SIG-M5 (cell line): ENCODE measurements at places on chromosomes 7 and 10.
A peak's percentile ranks its signal among the peaks of the same experiment; 100 is the strongest.

DNA sequence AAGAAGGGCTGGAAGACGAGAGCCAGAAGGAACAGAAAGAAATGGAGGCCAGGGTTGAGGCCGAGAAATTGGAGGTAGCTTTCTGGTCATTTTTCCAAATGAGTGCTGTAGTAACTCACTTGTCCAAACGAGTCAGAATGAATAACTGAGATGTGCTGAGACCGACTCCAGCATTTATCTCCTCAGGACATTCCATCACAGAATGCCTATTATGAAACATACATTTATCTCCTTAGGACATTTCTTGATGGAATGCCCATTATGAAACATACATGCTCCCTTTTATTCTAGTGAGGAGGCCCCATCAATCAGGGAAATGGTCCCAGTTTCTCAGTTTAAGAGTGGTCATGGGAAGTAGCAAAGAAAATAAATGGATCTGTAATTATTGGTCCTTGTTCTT, 16.5 kb downstream of the AVL9 start:
- DNase-seq, result no peak

- DNase-seq, result no peak
Measured at GRCh38 chr10:132447446-132448247, 50.6 kb downstream of the PWWP2B start.

GRCh38 chr7:1228545-1229201, 4.0 kb upstream of the UNCX start:
- no peak for DNase-seq

DNA sequence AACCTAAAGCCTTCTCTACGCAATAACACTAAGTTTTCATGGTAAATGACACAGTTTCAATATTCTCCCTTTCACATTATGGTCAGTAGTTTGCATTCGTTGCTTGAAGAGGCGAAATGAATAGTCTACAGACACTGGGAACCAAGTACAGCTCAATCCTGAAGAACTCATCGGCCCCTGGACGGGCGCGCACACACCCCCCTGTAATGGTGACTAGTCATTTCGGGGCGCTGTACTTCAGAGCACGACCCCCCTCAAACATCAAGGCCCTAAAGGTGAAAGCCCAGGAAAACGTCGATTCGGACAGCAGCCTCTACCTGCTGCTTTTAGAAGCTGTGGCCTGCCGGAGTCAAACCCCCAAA, 1.0 kb downstream of the NT5C2 start:
- DNase-seq, result no peak

GRCh38 chr10:118246332-118247295, 95.5 kb downstream of the FAM204A start:
- DNase-seq, result no peak

DNA sequence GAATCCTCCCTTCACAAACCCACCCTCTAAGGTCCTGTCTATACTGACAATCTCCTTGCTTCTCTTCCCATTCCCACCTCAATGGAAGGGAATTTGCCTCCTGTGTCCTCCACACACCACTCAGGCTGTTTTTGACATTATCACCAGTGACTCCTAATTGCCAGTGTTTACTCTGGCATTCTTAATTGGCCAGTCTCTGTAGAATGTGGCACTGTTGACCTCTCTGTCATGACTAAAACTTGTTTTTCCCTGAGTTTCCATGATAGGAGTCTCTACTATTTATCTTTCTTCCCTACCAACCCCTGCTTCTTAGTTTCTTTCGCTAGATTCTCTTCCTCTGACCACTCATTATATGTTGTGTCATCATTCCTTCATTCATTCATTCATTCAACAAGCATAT, 12.1 kb downstream of the SLC16A12 start:
- no peak for DNase-seq

- no peak for DNase-seq
Measured at GRCh38 chr10:130044067-130045061, 66.3 kb downstream of the C10orf143 start.

GRCh38 chr7:44206008-44206407, 5.2 kb downstream of the YKT6 start:
- no peak for DNase-seq

GRCh38 chr7:141944811-141945210, 2.0 kb downstream of the CLEC5A start:
- DNase-seq, result peak; percentile 7

DNA sequence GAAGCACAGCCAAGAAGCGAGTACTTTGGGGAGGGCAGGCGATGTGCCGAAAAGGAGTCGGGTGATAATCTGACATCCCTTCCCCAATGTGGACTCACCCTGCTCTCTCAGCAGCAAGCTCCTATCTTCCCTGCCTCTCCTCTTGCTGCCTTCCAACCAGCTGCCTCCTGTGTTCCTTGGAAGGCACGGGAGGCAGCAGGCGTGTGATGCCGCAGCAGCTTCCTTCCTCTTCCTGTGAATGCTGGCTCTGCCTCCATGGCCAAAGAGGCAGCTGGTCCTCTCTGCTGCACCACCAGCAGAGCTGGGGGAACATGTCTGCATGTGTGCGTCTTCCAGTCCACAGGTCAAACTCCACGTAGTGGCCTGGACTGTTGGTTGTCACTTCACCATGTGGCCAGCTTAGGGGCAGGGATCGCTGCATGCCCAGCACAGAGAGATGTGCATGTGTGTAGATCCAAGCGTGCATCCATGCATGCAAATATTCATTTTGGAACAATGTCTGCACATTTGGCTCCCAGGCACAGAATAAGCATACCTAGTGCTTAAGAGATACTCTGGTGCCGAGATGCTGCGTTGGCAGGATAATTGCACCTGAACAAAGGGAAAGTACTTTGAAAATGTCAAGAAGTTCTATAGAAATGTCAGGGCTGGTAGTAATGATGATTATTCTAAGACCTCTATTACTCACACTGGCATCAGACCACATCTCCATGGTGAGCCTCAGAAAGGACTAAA, 499.8 kb downstream of the PLXNA4 start:
- DNase-seq, result no peak

- no peak for DNase-seq
Measured at GRCh38 chr7:84642611-84643010, 448.0 kb upstream of the SEMA3A start.

DNA sequence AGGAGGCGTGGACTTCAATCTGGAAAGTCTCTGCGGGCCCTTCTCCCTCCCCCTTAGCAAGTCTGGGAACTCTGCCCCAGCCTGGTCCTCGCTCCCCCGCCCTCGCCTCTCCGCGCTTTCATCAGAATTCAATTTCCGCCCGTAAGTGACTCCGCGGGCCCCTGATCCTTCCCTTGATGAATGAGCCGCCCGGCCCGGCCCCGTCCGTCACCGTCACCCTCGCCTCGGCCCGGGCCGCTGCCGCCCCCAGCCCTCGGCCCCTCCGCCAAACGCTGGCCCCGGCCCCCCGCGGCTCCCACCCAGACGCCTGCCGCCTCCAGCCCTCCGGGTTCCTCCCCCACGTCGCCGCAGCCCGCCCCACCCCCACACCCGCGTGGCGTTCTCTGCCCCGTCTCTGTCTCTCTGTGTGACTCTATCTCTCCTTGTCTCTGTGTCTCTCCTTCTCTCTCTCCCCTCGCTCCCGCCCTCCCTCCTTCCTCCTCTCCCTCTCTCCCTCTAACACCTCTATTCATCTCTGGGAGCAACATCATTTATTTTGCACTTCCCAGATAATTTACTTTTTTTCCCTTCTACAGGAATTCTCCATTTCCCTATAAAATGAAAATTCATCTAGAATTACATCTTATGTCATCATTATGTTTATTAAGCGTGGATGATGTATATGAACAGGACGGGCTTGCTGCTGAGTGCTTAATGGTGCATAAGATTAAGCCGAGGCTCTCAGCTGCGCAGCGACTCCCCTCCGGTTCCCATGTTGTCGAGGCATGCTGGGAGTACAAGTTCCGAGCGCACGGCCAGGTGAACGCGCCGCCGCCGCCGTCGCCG, 91.2 kb upstream of the PAX2 start:
- DNase-seq, result no peak

- no peak for DNase-seq
Measured at GRCh38 chr10:107831772-107832171, 667.3 kb upstream of the SORCS1 start.

- DNase-seq, result peak; percentile 4
Measured at GRCh38 chr7:2076649-2077064, 156.1 kb downstream of the MAD1L1 start.

DNA sequence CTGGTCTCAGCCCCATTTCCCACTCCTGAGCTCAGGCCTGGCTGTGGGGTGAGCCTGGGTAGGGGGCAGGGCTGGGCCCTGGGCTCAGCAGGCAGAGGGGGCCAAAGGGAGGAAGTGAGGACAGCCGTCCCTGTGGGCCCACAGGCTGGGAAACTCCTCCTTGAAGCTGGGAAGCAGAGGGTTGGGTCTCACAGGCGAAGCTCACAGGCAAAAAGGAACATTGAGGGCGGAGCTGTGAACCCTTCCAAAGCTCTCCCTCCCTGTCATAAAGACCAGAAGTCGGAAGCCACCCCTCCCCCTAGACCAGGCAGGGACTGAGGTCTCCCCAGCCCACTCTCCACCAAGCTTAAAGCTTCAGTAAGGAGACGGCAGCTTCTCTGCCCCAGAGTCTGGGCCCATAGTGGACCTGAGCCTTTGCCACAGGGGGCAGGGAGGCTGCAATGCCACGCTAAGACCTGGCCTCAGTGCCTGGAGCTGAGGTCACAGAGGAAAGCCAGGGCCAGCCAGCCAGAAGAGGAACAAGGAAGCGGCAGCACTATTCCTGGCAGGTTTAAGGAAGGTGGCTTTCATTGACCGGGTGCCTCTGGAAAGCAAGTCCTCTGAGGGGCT, 1.0 kb upstream of the KCP start:
- DNase-seq, result no peak

GRCh38 chr10:104574427-104574826, 66.7 kb upstream of the SORCS3 start:
- DNase-seq, result no peak

DNA sequence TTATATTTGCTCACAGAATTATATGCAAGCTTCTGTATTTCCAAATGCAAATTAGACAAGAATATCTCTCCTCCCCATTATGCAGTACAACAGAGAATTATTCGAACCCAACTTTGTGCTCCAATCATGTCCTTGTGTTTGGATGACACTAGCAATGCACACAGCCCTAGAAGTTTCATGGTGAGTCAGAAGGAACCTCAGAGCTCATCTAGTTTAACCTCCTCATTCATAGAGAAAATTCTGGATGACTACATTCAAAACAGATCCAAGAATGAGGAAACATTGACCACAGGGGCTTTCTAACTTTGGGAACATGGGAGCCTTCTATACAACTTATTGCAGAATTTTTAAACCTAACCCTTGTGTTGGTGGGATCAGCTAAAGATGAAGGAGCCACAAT, 12.8 kb upstream of the ARID5B start:
- DNase-seq, result no peak

- DNase-seq, result no peak
Measured at GRCh38 chr10:79111846-79112614, 43.3 kb downstream of the ZMIZ1 start.

DNA sequence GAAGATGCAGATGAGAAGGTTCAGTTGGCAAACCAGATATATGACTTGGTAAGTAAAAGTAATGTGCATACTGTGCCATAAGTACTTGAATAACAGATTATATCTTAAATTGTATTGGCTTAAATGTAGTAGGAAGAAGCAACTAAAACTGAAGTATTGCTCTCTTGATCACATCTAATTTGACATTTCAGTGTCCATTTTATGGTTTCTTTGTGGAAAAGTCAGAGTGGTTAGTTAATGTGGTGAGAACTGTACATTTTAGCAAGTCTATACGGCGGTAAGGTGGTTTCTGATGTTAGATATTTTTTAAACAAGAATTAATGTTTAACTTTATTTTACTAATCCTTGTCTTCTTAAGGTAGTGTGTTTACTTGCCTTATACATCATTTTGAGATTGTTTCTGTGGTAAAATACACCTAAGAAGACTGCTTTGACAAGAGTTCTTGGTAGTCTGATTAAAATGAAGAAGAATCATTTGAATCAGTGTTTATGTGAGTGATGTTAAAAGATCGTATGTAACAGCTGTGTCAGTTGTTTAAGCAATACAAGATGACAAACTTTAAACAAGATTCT, 5.1 kb downstream of the ING3 start:
- DNase-seq, result no peak

GRCh38 chr7:114530057-114530611, 115.5 kb downstream of the FOXP2 start:
- no peak for DNase-seq

DNA sequence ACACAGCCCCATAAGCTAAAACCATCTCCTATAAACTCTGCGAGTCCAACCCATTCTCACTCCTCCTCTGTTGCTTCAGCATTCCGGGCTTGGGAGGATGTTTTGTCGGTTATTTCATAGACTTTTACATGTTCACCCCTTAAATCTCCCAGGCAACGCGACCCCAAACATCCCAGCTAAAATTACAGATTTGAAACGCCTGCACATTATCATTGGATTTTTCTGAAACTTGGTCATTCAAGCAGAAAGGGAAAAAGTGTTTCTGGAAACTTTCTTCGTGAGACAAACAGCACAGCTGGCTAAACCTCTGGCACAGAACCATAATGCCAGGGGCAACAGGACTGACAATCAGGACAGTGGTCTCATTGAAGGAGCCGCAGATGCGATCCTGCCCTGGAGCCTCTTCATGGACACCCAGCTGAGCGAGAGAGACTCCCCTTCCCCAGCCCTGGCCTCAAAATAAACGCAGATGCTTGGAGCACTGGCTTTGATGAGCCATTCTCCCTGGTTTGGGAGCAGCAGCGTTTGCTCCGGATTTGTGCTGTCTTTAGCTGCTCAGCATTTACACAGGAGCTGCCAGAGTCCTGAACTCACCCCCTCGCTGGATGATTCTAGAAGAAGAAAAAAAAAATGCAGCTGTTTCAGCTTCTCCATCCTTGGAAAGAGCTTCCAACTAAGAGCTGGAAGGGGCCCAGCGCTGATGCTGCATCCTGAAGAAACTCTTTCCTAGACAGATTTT, 30.1 kb downstream of the AFAP1L2 start:
- DNase-seq, result no peak

DNA sequence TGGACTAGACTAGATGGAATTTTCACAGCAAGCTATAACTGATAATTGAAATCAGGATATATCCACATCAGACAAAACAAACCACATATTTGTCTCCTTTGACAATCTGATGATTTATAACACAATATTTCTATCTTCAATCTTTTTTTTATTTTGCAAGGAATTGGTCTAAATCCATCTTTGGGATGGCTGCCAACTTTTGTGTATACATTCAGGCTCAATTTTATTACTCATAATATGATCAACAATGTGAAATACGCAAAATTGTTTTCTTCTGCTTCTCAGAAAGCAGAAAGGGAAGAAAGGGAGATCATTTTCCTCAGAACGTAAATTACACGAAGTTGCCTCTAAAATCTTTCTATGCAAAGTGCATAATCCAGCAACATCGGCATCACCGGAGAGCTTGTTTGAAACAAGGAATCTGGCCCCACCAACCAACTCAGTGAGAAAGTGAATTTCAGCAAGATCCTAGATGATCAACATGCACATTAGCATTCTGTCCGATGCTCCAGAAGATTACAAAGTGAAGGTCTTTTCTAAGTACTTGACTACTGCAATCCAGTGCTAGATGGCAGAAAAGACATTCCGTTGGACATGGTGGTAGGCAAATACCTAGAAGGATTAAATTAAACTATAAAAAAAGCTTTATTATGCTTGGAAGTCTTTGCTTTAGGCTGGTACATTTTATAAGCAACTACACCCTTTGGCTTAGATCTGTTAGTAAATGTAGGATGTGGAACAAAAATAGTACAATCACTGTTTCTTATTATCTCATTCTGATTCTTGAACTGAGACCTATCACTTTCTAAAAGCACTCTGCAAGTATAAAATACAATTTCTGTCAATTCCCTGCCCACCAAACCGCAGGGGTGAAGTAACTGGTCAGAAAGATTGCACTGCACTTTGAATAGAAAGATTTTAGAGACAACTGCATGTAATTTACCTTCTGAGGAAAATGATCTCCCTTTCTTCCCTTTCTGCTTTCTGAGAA, 126.4 kb upstream of the RSU1 start:
- DNase-seq, result no peak

- no peak for DNase-seq
Measured at GRCh38 chr10:83925133-83925532, 214.2 kb upstream of the GHITM start.
